T-helper 2 cell treated with Interferon-gamma antibody and Interleukin-4, amounts not matched to agents 100 ng/mL and 5 ng/mL, for 36 hours (primary cell): ENCODE measurements at places on chromosomes 6 and 20. TPM values are rescaled to one million over a fixed set of nuclear protein-coding genes. Genes with fewer than 3 reads are reported as not detected.

Gene OR12D3
- not detected in 2 replicates for total RNA-seq

Gene NMBR
- total RNA-seq, result not detected in 2 replicates

Gene SCUBE3
- not detected in 2 replicates for total RNA-seq

Gene WFDC10B
- not detected in 2 replicates for total RNA-seq

Gene IRF4
- 177 and 182 TPM in 2 replicates for total RNA-seq

Gene ARFRP1
- total RNA-seq, result 63.3 and 66.8 TPM in 2 replicates

Gene MUC21
- total RNA-seq, result not detected in 2 replicates

Gene ORC3
- total RNA-seq, result 27.4 and 30.1 TPM in 2 replicates

Gene LINC00237
- total RNA-seq, result not detected in 2 replicates
